ENCODE measurements at places on chromosomes 1 and 21.

- peak; percentile 87 for DNase-seq
These were observed 52.5 kb downstream of the POU2F1 start for GRCh38 chr1:167273027-167273800.

DNA sequence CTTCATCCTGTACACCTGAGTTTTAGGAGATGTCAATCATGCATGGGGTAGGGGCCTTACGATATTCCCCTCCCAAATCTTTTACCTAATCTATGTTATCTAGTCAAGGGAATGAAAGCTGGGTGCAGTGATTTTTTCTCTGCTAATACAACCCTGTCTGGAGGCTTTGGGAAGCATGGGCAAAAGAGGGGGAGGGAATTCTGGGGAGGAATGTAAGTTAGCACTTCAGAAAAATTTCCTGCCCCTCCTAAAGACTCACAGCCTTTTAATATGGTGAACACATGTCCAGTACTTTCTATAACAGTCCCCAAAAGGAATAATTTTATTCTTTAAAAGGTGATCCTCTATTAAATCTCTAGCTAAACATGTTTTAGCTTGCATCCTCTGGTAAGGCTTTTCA, 25.6 kb upstream of the PRELP start:
- DNase-seq: no peak

DNA sequence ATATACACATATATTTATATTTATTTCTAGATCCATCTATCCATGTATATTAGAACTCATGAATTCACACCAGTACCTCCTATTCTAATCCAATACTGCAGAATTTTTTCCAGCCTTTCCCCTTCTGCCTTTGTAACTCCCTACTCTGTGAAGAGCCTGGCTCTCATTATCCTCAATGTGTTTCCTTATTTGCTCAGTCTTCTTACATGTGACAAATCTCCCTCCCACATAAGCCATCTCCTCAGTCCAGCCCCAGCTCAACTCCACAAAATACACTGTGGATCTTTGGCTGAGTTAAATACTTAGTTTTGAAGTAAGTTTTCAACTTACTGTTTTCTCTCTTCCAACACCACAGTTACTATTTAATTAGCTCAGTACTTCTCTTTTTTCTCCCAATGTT, 45.7 kb downstream of the ATP5PO start:
- DNase-seq: no peak

GRCh38 chr1:29341936-29342335, 105.6 kb downstream of the PTPRU start:
- no peak for DNase-seq

GRCh38 chr1:246300626-246301549, 206.2 kb downstream of the SMYD3 start:
- DNase-seq: no peak

GRCh38 chr1:209248649-209249279, 334.8 kb upstream of the CAMK1G start:
- DNase-seq: peak; percentile 80

All from NCI-H524 treated with DMSO at 0.1 percent for 48 hours (cell line).